Omental fat pad (tissue), 4 donors: ENCODE measurements at places on chromosomes 6 and 20.

GRCh38 chr6:33724102-33725023, 12.9 kb upstream of the UQCC2 start:
- DNase-seq: no peak

DNA sequence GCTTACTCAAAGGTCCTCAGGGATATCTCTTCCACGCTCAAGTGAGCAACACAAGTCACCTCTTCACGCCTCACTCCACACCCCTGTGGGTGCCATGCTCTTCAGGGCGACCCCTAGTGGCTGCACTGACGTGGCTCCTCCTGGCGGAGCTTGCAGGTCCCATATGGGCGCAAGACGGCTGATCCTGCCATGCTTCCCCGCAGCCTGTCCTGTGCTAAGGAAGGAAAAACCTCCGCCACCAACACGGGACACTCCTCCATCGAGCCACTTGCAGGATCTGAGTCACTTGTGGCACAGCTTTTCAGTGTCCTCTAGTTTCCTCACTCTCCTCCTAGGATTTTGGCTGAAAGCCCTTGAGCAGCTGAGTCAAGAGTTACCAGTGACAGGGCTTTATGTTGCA, 90.7 kb downstream of the KHDC1L start:
- DNase-seq: no peak

DNA sequence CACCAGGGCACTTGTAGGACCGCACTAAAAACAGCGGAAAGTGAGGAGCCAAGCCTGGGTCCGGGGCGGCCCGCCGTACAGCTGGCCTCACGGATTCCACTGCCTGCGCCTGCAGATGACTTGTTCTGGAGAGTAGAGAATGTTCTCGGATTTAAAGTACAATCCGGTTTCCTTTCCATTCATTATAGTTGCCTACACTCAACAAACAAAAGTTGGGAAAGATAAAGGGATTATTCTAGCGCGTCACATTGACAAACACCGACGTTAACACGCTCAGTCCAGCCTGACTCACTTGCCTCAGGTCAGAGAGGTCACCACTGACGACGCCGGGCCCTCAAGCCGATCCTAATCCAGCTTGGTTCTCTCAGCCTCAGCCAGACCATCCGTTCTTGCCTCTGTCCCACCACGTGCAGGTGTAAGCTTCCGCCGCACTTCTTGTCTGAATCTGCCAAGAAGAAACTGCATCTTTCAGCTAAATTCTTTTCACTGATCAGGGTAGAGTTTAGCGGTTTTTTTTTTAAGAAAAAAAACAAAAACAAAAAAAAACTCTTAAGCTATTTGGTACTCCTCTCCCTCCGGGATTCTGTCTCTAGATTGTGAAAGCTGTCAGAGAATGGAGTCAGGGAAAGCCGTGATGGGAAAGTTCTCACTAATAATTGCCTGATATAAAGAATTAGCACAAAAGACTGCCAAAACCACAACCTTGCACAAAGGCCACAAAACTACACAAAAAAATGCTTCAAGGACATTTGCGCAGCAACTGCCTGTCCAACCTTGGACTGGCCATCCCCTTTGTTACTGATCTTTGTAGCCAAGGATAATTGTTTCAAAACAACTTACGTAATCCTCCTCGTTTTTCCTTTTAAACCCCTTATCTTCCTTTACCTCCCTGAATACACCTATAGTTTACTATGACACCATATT, 1.1 kb upstream of the PHF10 start:
- DNase-seq: peak; percentile 73

- no peak for DNase-seq
Observed at GRCh38 chr6:132132422-132132821, 181.2 kb upstream of the CCN2 start.

GRCh38 chr6:31035862-31036497, 25.7 kb downstream of the MUC22 start:
- DNase-seq: no peak

DNA sequence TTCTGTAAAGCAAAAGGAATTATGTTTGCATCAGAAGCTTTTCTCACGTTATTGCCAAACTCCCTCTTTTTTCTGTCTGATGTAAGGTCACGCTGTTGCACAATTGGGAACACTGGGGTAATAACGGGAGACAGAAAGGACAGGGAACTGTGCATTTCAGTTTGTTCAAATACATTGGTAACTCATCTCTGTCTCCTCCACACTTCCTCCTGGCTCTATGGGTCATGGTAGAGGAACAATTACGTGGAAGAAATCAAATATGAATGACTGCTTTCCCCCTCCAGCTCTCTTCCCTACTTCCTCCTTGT, 132.2 kb upstream of the TNFAIP3 start:
- DNase-seq: no peak

DNA sequence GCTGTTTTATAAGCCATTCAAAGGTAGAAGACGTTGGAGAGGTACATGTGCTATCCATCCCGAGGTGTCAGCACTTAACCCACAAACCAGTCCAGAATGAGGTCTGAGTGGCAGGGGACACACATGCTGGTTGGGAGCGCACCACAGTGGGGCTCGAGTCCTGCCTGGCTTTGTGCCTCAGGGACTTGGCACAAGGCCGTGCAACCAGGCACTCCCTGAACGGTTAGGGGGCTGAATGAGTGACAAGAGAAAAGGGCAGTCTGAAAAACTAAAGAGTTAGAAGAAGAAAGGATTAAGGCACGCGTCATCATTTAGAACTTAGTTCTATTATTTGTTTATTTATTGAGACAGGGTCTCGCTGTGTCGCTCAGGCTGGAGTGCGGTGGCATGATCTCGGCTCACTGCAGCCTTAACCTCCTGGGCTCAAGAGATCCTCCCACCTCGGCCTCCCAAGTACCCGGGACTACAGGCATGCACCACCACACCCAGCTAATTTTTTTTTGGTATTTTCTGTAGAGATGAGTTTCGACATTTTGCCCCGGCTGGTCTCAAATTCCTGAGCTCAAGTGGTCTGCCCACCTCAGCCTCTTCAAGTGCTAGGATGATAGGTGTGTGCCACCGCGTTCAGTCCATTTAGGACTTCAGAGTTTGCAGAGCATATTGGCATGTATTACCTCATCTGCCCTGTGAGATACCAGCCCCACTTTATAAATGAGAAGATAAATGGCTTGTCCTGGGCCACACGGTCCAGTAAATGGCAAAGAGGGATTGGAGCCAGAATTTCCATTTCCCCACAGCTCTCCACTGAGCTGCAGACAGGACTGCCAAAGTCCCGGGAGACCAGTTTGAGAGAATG, 47.4 kb upstream of the IRF4 start:
- DNase-seq: no peak

GRCh38 chr6:100255701-100256100, 209.0 kb downstream of the SIM1 start:
- no peak for DNase-seq

DNA sequence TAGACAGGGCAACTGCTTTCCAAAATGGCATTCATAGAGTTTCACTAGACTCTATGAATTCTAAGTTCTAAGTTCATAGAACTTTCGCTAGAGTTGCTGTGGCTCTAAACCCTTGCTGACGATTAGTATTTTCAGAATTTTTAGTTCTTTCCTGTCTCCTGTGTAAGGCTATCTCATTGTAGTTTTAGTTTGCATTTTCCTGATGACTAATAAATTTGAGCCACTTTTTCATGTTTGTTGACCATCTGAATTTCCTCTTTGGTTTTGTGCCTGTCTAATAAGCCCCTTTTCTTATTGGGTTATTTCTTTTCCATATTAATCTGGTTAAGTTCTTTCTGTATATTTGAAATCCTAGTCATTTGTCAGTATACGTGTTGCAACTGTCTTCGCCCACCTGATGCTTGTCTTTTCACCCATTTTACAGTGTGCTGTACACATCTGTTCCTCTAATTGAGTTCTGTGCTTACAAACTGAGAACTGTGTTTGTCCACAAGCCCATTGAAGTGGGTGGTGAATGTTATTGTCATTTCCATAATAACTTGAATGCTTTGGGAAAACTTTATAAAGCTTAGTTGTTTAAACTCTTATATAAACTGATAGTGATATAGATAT, 177.7 kb upstream of the CDYL start:
- no peak for DNase-seq

GRCh38 chr6:29674008-29674407, 6.9 kb downstream of the ZFP57 start:
- DNase-seq: no peak

DNA sequence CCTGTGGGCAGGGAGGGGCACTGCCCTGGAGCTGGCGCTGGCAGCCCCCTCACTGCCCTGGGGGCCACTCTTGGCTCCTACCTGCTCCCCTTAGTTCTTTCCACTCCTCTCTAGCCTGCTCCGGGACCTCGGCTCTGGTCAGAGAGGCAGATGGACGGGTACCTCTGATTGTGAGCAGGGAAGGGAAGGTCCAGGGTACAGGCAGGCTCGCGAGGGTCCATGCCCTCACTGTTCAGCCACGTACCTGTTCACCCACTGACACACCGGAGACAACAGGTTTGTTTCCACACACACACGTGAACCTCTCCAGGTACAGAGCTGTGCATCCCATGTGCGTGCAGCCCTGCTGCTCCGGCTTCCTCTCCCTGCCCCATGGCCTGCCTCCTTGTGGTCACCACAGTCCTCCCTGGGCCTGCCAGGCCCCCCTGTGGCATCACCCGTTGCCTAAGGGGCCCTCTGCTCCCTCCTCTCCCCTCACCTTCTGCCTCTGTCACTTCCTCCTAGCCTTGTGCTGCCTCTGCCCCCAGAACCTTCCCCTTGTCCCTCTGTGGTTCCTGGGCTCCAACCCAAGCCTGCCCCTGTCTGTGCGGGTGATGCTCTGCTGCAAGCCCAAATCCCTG, 2.3 kb downstream of the EMILIN3 start:
- DNase-seq: no peak

DNA sequence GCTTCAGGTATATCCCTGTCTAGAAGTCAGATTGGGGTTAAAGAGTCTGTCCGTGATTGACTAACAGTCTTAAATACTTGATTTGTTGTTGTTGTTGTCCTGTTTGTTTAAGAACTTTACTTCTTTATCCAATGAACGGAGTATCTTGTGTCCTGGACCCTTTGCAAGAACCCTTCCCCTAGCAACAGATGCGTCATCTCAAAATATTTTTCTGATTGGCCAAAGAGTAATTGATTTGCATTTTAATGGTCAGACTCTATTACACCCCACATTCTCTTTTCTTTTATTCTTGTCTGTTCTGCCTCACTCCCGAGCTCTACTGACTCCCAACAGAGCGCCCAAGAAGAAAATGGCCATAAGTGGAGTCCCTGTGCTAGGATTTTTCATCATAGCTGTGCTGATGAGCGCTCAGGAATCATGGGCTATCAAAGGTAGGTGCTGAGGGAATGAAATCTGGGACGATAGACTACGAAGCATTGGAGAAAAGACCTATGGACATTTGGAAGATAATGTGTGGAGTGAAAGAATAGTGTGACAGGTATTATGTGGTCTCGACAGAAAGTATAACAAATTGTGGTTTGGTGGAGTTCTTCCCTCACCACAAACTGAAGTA, at the start of gene HLA-DRA:
HLA-DRA (plus strand) TSS at position 286 of the 613 bp plus-strand sequence; CDS start at position 350, 64 bp downstream.
- DNase-seq: no peak

DNA sequence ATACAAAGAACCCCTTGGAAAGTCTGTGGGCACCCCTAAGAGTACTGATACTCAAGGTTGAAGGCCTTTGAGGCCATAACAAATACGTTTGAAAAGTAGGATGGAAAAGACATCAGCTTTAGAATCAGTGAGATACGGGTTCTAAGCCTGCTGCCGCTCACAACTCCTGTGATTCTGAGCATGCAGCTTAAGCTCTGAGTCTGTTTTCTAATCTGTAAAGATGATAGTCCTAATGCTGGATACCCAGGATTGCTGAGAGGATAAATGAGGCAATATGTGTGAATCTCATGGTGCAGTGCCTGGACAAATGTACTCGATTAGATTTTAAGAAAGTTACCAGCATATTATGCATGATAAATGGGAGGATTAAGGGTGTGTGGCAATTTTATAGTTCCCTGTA, 321.0 kb upstream of the HSF2 start:
- no peak for DNase-seq

DNA sequence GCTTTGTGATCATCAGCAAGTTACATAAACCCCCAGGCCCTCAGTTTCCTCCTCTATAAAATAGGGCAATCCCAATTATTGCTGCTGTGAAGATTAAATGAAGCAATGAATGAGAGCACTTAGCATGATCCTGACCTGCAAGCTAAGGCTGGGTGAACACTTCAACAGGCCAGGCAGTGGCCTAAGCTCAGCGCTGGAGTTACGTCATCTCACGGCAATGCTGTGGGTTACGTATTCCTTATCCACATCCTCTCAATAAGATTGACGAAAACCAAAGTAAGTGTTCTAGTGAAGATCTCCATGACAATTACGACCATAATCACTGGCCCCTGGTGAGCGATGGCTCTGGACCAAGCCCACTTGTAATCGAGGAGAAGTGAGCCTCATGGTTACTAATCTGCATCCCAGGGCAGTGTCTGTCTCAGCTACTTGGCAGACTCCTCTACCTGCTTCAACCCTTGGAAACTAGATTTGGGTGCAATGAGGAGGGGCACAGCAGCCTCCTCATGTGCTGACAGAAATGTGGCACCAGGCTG, 274.1 kb upstream of the ARID1B start:
- DNase-seq: no peak

- no peak for DNase-seq
Observed at GRCh38 chr20:52422574-52423336, 231.2 kb upstream of the ZFP64 start.

- DNase-seq: no peak
Observed at GRCh38 chr20:9052136-9052535, 16.8 kb upstream of the PLCB4 start.

DNA sequence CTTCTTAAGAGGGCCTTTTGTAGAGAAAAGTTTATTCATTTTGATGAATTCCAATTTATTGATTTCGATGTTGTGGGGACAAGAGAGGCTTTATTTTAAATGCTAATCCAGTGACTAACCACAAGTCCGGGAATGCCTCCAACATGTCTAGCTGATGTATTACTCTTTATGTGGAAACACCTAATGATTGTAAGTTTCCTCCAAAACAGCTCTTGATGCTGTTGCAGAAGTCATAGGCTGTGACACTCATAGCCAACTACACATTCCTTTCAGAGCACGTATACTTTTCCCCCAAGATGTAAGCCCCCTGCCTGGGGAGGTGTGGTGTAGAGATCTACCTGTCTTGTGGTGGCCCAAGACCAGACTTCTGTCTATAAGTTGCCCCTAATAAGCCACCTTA, 61.3 kb upstream of the RNF24 start:
- DNase-seq: no peak

DNA sequence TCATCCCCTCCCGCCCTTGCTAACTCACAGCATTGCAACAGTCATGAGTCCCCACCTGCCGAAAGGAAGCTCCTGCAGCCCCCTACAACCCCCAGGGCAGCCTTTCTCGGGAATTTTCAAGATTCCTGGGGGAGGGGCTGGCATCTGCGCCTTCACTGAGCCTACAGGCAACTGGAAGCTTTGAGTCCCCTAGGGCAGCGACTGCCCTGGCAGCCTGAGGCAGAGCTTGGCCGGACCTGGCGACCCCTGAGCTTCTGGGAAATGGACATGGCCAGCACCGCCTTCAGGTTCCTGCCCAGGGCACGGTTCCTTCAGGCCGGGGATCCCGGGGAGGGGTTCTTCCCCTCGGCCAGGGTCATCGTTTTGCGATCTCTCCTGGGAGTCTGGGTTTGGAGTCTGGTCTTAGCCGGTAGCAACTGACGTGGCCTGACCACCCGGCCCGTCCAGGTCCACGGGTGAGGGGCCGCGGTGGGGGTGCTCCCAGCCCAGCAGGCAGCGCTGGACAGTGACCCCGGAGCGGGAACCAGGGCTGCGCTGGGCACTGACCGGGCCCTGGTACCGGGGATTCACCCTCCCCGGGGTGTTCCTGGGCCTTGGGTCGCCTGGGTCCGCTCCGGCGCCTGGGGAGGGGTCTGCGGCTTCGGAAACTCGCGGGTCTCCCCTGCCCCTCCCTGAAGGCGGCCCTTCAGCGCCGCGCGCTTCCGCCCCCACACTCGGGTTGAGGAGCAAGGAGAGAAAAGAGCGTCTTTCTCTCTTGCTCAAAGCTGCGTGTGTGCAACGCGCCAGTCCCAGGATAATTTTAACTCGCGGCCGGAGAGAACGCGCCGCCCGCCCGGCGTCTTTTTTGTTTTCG, 593 bp upstream of the COL9A3 start:
- no peak for DNase-seq
